RKO (cell line): ENCODE measurements at places on chromosomes 2 and 18.

DNA sequence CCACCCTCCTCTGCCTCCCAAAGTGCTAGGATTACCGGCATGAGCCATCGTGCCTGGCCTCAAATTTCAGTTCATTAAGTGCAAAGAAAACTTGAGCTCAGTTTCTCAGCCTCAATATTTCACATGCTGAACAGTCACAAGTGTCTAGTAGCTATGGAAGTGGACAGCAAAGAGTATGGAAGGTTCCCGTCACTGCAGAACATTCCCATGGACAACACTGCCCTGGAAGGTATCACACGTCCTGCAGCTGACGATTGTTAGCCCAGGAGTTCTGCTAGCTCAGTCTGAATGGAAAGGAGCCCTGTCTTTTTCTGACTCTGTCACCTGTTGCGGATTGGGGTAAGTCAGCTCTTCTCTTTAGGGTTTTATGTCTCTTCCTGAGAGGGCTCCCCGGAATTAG, 86.2 kb upstream of the PTPRM start:
- DNase-seq = no peak

DNA sequence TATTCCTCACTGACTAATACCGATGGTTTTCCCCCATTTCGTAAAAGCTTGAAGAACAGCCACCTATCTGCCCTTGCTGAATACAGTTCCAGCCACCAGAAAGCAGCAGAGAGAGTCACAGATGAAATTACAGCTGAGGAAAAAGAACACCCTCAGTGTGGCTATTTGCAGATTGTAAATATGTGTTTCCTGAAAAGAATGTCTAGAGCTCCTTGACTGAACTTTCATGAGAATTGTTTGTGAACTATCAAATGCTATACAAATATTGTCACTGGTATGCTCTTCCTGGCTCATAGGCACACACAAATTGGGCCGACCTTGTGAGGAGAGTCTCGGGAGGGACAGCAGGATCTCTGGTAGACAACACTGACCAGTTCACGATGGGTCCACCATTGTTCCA, 58.1 kb upstream of the TTC39C start:
- no peak for DNase-seq

DNA sequence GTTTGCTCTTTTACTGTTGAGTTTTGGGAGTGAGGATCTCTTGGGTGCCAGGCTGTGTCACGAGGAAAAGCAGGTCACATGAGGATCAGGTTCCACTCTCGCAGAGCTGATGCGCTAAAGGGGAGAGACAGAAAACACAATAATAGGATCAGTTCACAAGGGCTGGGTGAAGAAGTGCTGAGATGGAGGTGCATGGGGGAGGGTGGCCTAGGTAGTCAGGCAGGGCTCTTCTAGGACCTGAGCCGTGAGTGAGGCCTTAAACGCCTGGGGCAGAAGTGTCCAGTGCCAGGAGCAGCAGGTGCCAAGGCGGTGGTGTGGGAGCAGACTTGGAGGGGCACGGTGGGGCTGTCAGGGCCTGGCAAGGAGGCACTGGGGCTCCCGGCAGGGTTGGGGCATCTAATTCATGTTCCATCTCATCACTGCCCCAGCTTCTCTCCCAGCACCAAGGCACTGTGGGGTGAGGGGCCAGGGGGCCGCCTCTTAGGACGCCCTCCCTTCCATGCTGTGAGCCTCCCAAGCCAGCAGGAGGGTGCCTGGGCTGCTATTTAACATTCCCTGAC, 9.3 kb downstream of the KCNIP3 start:
- no peak for DNase-seq

- no peak for DNase-seq
Measured at GRCh38 chr2:223747392-223748042, 89.9 kb downstream of the AP1S3 start.

GRCh38 chr18:48641981-48642380, 103.2 kb downstream of the CTIF start:
- DNase-seq = no peak

- no peak for DNase-seq
Measured at GRCh38 chr2:67566285-67566684, 169.2 kb downstream of the ETAA1 start.

DNA sequence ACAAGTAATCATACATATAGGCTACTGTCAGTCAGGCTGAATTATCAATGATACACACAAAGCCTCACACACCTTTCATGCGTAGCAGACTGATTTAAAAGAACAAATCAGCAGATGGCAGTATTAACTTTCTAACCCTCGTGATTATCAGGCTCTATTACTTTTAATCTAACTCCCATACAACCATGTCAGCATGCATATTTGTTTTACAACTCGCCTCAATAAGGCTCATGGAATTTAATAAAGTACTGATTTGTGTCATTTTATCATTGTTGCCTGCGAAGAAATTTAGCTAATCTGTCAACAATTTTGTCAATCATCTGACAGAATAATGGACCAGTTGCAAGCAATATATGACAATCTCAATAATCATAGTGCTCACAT, 82.8 kb downstream of the SLC25A12 start:
- DNase-seq = peak; percentile 44

GRCh38 chr2:11498543-11499034, 32.6 kb upstream of the E2F6 start:
- peak; percentile 13 for DNase-seq

GRCh38 chr2:172623249-172623965, 67.5 kb downstream of the PDK1 start:
- peak; percentile 13 for DNase-seq

GRCh38 chr2:58558881-58559280, 317.8 kb upstream of the FANCL start:
- DNase-seq = no peak

DNA sequence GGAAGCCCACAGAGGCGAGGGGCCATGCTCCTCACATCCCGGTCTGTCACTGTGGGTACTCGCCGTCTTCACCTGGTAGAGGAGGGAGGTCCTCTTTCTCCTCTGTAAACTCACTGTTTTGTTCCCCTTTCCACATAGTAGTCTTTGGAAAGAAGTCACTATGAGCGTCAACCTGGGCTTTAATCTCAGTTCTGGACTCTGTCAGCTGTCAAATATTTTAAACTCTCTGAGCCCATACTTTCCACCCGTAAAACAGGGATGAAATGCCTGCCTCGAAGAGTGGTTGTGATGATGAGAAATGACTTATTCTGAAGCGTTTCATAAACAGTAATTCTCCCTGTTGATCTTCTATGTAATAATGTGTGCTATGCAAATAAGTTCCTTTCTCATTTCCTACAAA, 547.1 kb upstream of the SOX11 start:
- DNase-seq = no peak

- peak; percentile 64 for DNase-seq
Measured at GRCh38 chr2:112006076-112006410, 49.0 kb upstream of the TMEM87B start.

GRCh38 chr2:10475811-10476660, 27.9 kb upstream of the ODC1 start:
- DNase-seq = no peak

- DNase-seq = no peak
Measured at GRCh38 chr2:202429164-202429980, 53.2 kb downstream of the BMPR2 start.

DNA sequence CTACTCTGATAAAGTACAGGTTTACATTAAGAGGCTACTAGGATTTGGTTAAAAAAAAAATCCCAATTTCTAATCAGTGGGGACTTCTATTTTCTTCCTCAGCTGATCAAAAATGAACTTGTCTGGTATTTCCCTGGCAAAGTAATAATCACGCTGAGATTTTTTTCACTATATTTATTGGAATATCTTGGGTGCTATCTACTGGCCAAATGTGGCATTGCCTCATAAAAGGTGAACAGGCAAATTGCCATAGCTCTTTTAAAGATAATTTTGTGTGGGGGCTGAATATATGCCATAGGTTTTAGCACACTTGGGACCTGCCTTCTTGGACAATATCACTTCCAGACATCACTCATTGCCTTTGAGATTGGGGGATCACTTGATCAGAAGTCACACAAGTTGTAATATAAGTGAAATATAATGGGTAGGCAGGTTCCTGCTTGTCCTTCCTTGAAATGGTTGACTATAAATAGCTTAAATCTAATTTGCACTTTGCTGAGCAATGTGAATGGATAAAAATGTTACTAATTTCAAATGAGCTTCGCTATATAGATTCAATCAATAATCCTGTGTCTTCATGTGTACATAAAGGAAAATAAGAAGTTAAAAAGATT, 7.0 kb upstream of the NXPH2 start:
- peak; percentile 55 for DNase-seq

- no peak for DNase-seq
Measured at GRCh38 chr18:5284808-5285207, 10.7 kb downstream of the ZBTB14 start.

GRCh38 chr2:27980242-27980641, 89.7 kb downstream of the BABAM2 start:
- no peak for DNase-seq

DNA sequence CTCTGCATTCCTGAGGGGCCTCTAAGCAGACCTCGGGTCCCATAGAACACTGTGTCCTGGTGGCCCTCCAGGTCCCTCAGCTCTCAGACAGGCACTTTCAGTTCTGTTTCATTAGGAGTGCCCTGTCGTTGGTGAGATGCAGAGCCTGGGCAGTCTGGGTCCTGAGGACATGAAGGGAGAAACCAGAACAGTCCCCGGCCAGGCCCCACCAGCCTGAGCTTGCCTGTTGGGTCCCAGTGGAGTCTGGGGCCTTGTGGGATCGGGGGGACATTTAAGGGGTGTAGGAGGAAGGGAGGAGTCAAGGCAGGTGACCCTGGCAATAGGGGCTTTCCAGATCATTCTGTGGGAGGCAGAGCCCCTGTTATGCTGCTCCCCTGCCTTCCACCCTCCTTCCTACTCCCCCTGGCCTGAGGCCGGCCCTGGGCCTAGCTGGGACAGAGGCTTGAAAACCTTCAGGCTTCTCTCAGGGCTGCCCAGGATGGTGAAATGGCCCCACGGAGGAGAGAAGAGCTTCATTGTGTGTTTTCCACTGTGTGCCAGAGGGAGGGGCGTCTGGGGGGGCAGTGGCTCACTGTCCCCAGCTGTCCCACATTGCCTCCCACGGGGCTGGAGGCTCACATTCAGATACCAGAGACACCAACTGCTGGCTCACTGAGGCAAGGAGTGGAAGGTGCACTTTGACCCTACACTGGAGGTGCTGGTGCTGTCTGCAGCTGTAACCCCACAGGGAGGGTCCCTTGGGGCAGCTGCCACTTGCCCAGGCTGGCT, 26.6 kb upstream of the CATIP start:
- no peak for DNase-seq

DNA sequence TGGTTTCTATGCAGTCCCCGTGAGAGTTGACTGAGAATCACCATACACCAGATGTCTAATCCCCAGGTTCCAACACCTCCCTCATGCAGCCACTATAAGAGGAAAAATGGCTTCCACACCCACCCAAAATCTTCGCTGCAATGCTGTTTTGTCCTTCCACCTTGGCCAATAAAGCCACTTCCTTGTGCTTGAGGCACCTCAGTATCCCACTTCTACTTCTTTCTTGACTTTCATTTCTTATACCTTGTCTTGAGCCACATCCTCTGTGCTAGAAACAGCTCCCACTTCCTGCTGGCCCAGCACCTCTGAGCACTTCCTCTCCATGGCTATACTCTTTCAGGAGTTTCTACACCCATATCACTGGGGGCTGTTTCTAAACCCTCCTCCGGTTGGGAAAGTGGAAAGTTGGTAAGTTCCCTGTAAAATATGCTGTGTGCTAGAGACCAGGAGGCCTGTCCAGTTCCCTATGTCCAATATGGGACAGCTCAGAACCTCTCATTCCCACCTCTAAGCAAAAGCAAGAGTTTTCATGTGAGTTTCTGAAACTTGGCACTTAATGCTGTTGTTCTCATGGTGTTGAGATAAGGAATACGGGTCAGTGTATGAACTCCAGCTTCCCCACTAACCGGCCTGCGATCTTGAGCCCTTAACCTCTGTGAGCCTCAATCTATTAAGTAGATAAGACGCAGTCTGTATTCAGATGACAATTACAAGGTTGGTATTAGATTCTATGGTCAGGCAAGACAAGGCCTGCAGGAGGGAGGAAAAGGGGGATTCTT, 209.1 kb upstream of the ID2 start:
- no peak for DNase-seq

GRCh38 chr2:176585791-176586190, 316.5 kb downstream of the MTX2 start:
- DNase-seq = no peak

GRCh38 chr2:80335411-80335810, 30.9 kb upstream of the LRRTM1 start:
- DNase-seq = no peak

DNA sequence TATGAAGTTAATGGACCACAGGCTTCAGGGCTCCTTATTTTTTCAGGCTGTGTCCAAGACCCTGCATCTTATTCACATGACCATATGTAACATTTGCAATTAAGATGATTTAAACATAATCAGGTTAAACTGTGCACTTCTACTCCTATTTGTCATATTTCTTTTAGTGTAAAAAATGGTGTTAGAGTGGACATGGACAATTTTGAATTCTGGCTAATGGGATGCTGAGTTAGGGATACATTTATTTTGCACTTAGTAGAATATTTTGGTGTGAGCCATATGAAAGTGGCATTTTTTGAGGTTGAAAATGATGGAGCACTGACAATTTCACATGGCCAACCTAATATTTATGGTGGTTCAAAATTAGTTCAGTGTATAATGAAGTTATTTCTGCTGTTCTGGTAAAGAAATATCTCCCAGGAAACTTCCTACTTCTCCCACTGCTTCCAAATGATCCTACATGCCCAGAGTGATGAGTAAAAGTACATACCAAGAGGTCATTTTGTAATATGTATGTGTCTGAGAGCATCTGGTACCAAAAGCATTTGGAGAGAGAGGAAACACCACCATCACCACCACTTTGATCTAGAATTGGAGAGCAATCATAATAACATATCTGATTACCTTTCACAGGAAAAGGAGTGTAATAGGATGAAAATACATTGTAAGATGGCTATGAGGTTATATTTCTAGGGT, 36.0 kb downstream of the GULP1 start:
- no peak for DNase-seq

DNA sequence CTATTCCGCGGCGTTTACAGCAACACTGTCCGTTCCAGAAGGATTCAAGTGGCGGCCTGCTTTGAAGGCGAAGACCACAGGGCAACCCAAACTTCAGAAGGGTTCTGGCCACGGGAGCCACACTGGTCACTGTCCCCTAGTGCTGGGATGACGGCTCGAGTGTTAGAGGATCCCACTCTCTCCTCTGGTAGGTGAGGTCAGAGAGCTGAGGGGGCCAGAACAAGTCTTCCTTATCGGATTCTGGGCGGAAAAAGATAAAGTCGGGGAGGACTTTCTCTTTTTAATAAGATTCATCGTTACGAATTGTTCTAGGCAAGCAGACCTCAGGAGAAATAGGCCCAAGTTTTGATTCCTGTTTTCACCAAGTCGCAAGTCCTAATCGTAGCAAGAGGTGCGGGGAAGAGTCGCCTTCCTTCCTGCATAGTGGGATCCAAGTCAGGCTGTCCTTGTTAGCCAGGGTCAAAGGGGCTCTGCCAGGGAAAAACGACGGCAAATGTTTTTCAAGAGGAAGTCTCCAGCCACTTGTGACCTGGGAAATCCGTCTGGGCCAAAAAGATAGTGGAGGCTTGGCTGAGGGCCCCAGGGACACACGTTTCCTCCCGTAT, 864 bp upstream of the MYL12A start:
- DNase-seq = peak; percentile 57

- DNase-seq = no peak
Measured at GRCh38 chr18:65459741-65460140, 291.1 kb upstream of the CDH7 start.

GRCh38 chr2:190540048-190540447, 5.5 kb upstream of the NEMP2 start:
- DNase-seq = no peak
